ENCODE measurements at places on chromosomes 12 and 14. TPM values are rescaled to one million over a fixed set of nuclear protein-coding genes. Genes with fewer than 3 reads are reported as not detected.

STON2 gene
- 109 TPM for total RNA-seq

SYNDIG1L gene
- total RNA-seq: 32.8 TPM

OR6C68 gene
- not detected for total RNA-seq

OR9K2 gene
- not detected for total RNA-seq

CACNA1C gene
- total RNA-seq: 33.0 TPM

KRT71 gene
- total RNA-seq: not detected

SERPINA10 gene
- not detected for total RNA-seq

SYNE3 gene
- total RNA-seq: 4.6 TPM

IAPP gene
- total RNA-seq: not detected

GPR84 gene
- total RNA-seq: 0.23 TPM

ENTPD5 gene
- 6.7 TPM for total RNA-seq

CRACR2A gene
- total RNA-seq: 0.92 TPM

TROAP gene
- 6.5 TPM for total RNA-seq

GALNT8 gene
- 48.0 TPM for total RNA-seq

SDR9C7 gene
- total RNA-seq: 0.23 TPM

PRICKLE1 gene
- total RNA-seq: 27.0 TPM

RTN1 gene
- 936 TPM for total RNA-seq

COX8C gene
- total RNA-seq: not detected

ITGA5 gene
- total RNA-seq: 6.7 TPM

FAM90A1 gene
- total RNA-seq: not detected

BIN2 gene
- 2.3 TPM for total RNA-seq

ZNF384 gene
- 17.3 TPM for total RNA-seq

All from diencephalon (tissue), 1 donor.